ENCODE measurements at places on chromosomes 4 and X. TPM values are rescaled to one million over a fixed set of nuclear protein-coding genes. Genes with fewer than 3 reads are reported as not detected.

DNA sequence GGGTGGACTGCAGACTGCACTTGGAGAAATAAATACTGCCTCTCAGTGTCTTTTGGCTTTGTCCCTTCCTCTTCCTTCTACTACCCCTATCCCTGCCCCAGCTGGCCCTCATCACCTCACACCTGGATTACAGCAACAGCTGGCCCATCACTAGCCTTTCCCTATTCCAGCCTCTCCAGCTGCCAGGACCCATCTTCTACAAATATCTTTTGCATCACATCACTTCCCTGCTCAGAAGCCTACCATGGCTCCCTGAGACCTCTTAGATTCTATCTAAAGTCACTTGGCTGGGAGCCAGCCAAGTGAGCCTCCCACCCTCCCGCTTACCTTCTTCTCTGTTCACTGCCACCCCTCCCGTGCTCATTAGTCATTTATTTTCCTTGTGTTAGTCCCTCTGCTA, 66.8 kb downstream of the TSC22D3 start:
- ATAC-seq: no peak

DNA sequence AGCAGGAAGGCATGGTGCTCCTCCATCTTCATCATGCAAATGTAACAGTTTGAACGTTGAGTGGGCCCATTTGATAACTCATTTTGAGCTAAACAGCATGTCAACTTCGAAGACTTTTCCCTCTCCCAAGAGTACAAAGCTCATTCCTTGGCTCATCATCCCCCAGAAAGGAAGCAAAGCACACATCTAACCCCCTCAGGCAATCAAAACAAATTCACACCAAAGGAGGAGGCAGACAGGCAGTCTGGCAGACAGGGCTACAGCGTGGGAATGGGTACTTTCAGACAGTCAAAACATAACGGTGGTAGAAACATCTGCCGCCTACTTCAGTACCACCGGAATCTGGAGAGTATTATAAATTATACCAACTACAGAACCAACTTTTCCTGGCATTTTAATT, 81.7 kb downstream of the PCDH19 start:
- no peak for ATAC-seq

- ATAC-seq: peak; percentile 87
Measured at GRCh38 chr4:17771284-17771908, 10.0 kb downstream of the FAM184B start.

DNA sequence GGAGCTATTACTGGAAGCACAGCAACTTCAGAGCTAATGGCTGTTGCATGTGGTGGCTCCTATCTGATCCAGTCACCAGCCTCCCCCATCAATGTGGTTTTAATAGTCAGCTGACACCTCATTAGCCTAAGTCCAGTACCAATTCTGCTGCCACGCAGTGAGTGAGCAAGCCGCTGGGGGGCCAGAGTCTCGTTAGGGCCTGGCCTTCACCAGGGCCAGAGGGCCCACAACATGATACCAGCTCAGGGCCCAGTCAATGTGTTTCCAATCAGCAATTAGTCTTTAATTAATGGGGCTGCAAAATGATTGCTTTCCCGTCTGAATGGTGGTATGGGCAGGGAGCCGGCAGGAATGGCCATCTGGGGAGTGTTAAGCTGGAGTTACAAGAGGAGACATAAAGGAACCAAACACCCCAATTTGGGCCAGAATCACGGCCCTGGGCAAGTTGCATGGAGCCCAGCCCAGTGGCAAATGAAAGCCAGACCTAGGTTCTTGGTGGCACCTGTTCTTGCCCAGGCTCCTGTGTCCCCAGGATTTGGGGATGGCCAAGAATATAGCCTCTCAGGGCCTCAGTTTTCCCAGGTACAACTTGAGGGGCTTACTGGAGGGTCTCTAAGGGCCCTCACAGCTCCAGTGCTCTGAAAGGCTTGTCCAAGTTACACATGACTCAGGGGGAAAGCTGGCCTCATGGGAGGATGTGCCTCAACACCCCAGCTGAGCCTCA, 119.2 kb downstream of the EFNB1 start:
- no peak for ATAC-seq

DNA sequence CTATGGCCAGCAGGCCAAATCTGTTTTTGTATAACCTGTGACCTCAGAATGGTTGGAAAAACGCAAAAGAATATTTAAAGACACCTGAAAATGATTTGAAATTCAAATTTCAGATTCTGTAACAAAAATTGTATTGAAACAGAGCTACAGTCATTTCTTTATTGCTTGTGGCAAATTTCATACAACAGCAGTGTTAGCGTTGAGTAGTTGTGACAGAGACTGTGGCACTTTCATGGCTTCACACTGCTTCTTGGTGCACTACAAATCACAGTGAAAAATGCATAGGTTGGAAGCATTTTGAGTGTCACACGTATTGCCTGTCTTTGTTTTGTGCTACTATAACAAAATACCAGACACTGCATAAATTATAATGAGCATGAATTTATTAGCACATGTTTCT, 12.2 kb upstream of the PARM1 start:
- ATAC-seq: no peak

- no peak for ATAC-seq
Measured at GRCh38 chr4:121457278-121457875, 76.6 kb upstream of the QRFPR start.

DNA sequence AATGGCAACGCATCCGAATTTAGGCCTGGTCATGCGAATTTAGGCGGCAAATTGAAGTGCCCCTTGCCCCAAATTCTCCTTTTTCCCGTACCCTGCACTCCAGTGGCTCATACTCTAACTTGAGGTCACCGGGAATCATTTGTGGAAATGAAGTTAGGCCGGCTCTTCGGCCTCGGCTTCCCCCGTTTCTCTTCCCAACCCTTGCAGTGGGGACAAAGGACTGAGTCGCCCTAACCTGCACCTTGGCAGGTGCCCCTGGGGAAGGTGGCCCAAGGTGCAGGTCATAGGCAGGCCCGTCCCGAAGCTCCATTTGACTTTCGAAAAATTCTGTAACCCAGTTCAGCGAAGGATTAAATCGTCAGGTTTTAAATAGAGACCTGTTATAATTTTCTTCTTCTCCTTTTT, 811 bp downstream of the SRD5A3 start:
- ATAC-seq: peak; percentile 18

DNA sequence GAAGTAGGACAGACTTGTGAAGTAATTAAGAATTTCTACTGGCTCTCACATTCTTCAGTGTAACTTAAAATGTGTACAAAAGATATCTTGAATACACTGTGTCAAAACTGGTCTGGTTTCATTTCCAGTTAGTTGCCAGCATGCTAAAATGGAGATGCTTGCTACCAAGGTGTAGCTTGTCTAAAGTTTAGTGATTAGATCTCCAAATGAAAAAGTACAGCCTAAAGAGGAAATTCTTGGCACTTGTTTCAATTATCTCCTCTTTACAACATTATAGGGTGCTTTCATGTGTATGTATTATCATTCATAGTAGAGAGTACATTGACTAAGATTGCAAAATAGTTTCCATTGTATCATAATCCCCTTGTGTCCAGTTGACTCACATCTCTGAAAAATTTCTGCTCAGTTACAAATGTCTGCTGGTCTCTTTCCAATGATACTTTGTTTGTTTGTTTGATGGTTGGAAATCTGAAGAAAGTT, 97.3 kb upstream of the SPRY1 start:
- ATAC-seq: peak; percentile 71

GRCh38 chr4:34464196-34464595, 1780.1 kb downstream of the ARAP2 start:
- ATAC-seq: no peak

DNA sequence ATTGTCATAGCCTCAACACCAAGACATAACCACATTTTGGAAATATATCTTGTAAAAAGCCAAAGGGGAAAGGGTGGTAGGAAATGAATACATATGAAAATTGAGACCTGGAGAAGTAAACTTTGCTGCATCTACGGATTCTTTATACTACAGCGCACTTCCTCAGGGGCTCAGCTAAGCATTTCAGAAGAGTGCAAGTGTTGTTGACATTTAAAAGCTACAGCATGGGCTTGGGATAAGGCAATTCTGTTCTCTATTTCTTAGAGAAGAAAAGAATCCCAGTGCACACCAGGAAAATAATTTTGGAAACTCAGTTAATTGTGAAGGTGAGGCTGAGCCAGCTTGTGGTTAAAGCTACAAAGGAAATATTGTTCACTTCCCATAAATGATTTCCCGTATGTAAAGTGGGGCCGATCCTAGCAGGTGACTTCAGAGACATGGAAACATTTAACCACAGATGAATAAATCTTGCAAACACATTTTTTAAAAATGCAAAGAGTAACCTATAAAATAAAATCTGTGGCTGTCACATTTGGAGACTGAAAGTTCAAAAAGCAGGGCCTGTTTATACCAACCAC, 12.6 kb upstream of the GBA3 start:
- ATAC-seq: no peak

GRCh38 chr4:142595222-142595871, 250.8 kb downstream of the INPP4B start:
- no peak for ATAC-seq

DNA sequence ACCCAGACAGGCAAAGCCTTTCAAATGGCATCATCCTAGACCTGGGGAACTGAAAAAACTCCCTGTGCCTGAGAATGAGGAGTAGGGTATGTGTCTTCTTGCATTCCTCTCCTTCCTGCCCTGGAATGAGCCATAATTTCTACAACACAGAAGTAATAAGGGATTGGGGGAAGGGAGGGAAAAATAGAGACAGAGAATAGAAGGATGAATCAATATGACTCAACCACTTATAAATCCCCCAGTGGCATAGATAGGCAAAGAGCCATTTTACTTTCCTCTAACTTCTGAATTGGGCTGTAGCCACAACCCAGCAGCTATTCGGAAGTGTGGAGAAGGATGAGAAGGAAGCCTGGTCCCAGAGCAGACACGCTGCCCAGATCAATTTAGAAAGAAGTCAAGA, 99.9 kb downstream of the NHS start:
- ATAC-seq: no peak

GRCh38 chr4:84159762-84160161, 339.3 kb downstream of the NKX6-1 start:
- no peak for ATAC-seq

GRCh38 chr4:41285202-41285863, 28.6 kb downstream of the UCHL1 start:
- ATAC-seq: no peak

The TSPAN7 gene
- total RNA-seq: 11.3 TPM

The PGRMC2 gene
- total RNA-seq: 32.2 TPM

The MXRA5 gene
- 3.9 TPM for total RNA-seq

The PAGE4 gene
- total RNA-seq: not detected

The PCDH7 gene
- total RNA-seq: 13.6 TPM

The NLRP2B gene
- not detected for total RNA-seq
